Activated naive CD4-positive, alpha-beta T cell treated with anti-CD3 and anti-CD28 coated beads, Interleukin-2, amount 50 U/mL, for 16 hours (primary cell): ENCODE measurements at places on chromosomes 6 and 20.

DNA sequence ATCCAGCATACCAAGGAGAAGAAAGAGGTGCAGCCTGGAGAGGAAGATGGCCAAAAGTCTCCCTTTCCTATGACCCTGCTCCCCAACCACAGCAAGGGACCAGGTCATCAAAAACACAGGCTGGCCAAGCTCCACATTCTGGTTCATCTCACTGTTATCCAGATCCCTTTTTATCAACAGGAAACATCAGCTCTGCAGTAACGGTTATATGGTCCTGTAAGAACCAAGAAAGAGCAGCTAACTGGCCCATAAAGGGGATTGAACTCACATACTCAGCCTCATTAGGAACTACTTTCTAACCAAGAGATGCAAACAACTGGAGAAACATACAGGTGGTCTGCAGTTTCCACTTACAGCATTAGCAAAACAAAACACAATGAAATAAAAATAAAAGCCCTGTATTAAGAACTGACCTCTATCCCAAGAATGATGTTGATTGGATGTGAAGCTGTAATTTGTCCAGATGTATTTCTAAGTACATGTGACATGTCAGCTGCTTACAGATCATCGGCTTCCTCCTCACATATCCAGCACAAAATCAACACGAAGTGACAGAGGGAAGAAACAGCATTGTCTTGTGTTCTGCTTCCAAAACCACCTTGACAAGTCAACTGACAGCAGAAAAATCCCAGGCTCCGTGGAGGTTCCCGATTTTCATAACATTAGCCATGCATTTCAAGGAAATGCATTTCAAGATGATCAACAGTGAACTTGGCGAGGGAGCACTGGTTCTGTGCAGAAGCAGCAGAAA lies 557.2 kb upstream of the AGPAT4 start:
- no peak for DNase-seq

DNA sequence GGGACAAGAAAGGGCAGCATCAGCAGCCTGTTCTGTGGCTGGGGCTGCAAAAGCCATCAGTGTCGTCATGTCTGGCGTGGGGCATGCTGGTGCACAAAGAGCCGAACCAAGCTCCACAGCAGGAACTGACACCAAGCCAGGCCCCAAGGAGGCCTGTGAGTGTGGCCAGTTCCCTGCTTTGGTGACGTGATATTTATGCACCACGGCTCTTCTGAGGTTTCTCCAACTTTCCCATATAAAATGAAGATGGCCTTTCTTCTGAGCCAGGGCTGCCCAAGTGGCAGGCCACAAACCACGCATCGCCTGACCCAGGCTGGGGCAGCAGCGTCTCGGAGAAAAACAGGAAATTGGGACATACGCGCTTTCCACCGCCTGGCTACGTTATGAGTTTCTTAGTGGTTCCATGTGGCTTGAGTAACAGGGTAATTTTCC lies 109.9 kb downstream of the RIN2 start:
- no peak for DNase-seq

GRCh38 chr6:83257791-83258190 lies 64.6 kb downstream of the RWDD2A start:
- DNase-seq: no peak

DNA sequence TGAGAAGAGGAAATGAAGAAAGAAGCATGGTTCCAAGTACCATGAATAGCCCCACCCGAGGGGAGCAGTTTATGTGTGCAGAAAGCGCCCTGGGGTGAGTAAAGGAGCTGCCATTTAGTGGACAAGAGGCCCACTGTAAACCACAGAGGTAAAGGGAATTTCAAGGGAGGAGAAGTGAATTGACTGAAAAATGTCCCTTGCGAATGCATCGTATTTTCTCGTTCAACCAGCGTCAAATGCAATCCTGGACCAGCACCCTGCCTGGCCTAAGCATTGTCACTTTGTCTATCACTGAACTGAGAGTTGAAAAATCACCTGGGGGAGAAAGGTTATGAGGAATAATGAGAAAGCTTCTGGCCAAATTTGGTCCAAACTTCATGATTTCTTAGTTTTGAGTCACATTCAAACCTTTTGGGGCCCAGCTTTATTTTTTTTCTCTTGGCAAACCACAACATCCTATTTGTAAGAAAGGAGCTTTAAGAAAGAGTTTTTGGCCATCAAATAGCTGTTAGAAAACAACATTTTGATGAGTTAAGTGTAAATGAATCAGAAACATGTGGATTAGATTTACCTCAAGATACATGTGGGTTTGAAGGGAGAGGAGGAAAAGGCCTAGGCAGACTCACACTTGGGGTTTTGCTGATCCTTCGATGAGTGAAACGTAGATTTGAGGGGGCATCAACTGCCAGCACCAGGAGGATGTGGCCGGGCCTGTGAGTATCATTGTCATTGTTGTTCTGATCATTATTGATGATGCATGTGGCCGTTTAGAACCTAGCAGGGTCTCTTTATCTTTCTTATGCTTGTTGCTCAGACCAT lies 214.0 kb downstream of the CLIC5 start:
- no peak for DNase-seq

- DNase-seq: no peak
These were observed 9.0 kb upstream of the TSHZ2 start for GRCh38 chr20:52963131-52963530.

- no peak for DNase-seq
These were observed 29.4 kb downstream of the TFAP2B start for GRCh38 chr6:50847890-50848594.

DNA sequence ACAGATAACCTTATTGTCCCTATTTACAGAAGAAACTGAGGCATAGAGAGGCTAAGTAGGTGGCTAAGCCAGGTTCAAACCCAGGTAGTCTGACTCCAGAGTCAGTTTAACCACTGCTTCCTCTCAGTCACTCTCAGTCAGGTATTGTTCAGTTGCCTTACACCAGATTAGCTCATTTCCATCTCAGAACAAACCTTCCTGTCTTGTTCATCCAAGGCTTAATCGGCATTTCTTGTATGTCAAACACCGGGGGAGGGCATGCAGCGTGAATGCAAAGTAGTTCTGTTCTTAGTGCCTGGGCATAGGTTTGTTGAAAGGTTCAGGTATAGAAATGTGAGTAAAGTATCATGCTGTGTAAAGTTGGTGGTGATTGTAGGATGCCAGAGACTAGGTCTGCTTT lies 51.7 kb downstream of the CTNNBL1 start:
- no peak for DNase-seq

GRCh38 chr6:22306741-22307466 lies 10.1 kb upstream of the PRL start:
- no peak for DNase-seq

- DNase-seq: peak; percentile 10
These were observed 1.1 kb upstream of the SAMD5 start for GRCh38 chr6:147507162-147508041.

DNA sequence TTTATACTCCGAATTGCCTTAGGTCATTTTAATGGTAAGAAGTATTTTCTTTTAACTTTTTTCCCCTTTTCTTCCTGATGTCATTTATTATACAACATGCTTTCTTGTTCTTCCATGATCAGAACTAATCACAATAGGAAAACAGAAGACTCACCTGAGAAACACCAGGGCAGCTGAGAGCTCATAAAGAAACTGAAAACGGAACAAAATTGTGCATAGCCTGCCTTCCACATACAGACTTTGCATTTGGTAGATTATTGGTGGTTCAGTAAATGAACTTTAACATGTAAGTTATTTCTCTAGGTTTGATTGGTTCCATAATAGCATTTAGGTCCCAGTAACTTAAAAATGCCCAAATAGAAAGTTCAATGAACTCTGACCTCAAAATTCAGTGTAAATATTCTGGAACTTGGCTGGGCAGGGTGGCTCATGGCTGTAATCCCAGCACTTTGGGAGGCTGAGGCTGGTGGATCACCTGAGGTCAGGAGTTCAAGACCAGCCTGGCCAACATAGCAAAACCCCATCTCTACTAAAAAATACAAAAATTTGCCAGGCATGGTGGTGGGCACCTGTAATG lies 161.1 kb upstream of the DTNBP1 start:
- no peak for DNase-seq

- no peak for DNase-seq
These were observed 306.7 kb upstream of the TSHZ2 start for GRCh38 chr20:52665441-52665840.

DNA sequence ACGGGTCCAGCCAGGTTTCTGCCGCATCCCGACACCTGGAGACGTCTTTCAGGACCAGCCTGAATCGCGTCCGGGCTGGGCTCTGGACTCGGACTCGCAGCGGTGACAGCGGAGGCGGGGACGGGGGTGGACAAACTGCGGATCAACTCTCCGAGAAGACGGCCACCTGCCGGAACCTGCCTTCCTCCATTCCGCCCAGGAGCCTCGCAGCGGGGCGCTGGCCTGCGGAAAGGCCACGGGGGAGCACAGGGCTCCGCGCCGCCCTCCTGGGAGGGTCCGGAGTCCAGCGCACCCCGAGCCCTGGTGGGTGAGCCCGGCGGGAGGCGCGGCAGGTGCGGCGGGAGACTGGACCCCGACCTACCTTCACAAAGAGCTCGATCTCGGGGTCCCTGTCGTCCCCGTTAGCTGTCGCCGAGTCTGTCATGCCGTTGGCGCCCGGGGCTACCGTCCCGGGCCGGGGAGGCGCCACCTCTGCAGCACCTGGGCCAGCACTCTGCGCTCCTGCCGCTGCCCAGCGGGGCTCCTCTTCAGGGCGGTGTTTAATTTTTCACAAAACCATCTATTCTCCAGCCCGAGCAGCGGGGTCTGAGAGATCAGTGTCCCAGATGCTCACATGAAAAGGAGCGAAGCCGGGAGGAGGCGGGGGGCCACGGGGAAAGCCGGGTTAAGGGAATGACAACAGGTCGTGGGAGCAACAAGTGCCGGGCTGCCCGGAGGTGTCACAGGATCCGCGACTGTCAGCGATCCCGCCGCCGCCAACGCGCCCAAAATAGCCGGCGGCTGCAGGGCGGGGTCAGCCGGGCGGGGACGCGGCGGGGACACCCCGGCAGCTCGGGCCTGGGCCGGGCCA lies at the start of gene CLIC5:
TSS of gene CLIC5 (minus strand) at position 742 of the 850 bp plus-strand sequence. CDS start at position 424, 318 bp downstream.
- DNase-seq: peak; percentile 21

- no peak for DNase-seq
These were observed 4.5 kb downstream of the TMEM14A start for GRCh38 chr6:52675372-52675771.

- no peak for DNase-seq
These were observed 23.1 kb upstream of the KCNB1 start for GRCh38 chr20:49505518-49505917.
